ENCODE measurements at places on chromosomes 12 and 14.

GRCh38 chr14:102195446-102195845 is 55.7 kb downstream of the WDR20 start:
- no peak for DNase-seq

- no peak for DNase-seq
These were observed 58.8 kb upstream of the NUDT4 start for GRCh38 chr12:93318720-93319522.

DNA sequence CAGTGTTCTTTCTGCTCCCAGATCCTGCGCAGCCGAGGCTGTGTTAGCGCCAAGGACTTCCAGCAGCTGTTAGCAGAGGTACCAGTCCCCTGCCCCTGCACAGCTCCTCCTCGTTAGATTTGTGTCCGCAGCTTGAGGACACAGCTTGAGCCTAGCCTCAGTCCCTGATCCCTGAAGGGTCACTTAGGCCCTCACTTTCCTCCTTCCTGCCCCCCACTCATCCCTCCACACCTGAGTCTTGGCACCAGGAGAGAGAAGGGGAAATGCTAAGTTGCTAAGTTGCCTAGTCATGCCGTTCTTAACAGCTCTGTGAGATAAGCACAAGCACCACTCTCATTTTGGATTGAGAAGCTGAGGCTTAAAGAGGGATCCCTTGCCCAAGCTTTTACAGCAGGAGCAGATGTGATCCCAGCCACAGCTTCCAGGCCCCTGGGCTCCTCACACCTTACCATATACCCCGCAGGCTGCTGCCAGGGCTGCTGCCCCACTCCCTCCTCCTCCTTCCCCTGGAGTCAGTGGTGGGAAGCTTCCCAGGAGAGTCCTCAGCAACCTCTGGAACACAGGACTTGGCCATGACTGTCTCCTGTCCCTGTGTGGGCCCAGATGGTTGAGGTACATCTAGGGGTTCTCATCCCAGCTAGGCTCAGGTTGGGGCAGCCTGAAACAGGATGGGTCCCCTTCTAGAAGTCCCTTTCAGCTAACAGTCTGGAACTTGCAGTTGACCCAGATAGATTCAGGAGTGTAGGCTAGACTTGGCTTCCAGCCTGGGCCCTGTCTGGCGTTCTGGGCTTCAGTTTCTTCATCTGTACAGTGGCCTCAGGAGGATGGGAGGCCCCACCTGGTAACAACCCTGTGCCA is 975 bp downstream of the OGFOD2 start:
- no peak for DNase-seq

GRCh38 chr12:27979145-27979544 is 6.6 kb upstream of the PTHLH start:
- DNase-seq, result no peak

DNA sequence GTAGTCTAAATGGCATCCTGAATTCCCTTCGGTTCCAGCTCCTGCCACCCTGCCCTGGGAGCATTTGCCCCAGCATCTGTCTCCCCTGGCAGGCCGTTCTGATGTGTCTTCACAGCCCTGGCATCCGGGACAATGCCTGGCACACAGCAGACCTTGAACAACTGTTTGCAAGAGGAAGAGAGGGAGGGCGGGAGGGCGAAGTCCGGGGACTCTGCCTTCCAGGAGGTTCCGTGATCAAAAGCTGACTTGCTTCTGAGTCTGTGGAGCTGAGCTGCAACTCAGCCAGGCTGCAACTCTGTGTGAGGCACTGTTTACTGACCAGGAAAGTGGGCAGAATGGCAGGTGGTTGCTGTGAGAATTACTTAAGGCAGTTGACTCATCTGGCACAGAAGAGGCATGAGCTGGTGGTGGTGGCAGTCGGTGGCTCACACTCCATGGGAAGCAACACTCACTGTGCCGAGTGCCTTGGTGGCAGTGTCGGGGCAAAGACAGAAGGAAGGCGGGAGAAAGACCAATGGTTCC is 61.1 kb upstream of the DLK1 start:
- no peak for DNase-seq

GRCh38 chr14:51147183-51147582 is 52.3 kb upstream of the TRIM9 start:
- peak; percentile 55 for DNase-seq

- no peak for DNase-seq
These were observed 135.6 kb upstream of the HIF1A start for GRCh38 chr14:61559641-61560201.

GRCh38 chr12:64814432-64814831 is 10.0 kb upstream of the TBC1D30 start:
- no peak for DNase-seq

DNA sequence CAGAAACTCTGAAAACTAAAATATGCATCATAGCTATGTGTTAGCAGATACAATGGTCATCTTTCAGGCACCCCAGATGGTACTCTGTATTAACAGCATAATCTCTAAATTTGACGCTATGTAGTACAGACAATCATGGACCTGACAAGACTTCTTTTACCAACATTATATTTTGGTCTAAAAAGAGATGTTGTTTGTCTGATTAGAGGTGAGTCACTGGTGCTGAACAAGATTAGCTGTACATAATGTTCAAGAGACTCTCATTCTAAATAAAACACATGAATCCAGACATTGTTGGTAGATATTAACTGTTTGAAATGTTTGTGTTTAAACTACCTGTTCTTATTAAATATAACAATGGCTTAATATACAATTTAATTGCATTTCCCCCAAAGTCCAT is 146.4 kb upstream of the LMNTD1 start:
- DNase-seq, result peak; percentile 56

GRCh38 chr14:78491048-78491447 is 320.9 kb downstream of the NRXN3 start:
- DNase-seq, result no peak

DNA sequence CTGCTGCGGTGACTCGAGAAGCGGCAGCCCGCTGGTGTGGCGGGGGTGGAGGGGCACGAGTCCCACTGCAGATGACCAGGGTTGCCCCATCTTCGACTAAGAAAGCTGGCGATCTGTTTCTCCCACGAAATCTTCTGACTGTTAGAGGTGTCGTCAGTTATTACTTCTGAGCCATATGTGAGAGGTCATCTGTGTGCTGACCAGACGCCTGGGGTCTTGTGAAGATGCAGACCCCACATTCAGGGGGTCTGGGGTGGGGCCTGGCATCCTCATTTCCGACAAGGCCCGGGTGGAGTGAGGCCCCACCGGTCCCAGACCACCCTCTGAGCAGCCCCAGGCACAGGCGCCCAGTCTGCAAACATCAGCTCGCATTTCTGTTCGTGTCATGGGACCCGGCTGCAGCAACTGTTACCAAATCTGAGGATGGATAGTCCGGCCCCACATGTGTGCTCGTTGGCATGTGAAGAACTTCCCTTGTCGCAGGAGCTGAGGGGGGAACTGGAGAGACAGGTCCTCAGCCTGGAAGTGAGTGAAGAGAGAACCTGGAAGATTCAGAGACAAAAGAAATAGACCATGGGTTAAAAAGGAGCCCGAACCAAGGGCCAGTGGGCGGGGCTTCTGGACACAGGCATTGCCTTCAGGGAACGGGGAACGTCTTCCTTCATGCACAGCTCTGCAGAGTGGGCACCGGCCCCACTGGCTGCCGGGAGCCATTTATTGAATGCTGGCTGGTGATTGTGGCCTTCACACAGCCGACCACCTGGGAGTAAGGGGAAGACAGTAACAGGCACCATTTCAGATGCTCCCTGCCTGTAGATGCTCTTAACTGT is 135.2 kb downstream of the ADGRD1 start:
- no peak for DNase-seq

DNA sequence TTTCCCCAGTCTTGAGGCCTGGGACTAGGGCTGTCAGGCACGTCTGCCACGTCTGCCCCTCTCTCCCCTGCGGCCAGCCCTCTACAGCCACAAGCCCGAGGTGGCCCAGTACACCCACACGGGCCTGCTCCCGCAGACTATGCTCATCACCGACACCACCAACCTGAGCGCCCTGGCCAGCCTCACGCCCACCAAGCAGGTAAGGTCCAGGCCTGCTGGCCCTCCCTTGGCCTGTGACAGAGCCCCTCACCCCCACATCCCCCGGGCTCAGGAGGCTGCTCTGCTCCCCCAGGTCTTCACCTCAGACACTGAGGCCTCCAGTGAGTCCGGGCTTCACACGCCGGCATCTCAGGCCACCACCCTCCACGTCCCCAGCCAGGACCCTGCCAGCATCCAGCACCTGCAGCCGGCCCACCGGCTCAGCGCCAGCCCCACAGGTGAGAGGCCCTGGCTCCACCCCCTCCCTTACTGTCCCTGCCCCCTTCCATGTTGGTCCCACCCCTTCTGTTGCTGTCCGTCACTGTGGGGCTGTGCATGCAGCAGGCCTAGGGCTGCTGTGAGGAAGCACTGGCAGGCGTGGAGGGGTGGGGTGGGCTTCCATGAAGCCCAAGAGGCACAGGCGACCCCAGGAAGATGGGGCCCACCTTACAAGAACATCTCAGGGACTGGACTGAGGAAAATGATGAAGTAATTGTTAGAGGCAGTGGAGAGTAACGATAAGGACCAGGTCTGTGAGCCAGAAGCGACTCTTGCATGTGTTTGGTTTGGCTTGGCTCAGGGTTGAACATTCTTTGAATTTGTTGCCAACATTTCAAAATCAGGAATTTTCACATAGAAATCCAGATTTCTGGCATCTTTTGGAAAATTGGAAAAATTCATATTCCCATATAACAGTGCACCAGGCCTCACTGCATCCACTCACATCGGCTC is 16.8 kb downstream of the C12orf43 start:
- peak; percentile 69 for DNase-seq

DNA sequence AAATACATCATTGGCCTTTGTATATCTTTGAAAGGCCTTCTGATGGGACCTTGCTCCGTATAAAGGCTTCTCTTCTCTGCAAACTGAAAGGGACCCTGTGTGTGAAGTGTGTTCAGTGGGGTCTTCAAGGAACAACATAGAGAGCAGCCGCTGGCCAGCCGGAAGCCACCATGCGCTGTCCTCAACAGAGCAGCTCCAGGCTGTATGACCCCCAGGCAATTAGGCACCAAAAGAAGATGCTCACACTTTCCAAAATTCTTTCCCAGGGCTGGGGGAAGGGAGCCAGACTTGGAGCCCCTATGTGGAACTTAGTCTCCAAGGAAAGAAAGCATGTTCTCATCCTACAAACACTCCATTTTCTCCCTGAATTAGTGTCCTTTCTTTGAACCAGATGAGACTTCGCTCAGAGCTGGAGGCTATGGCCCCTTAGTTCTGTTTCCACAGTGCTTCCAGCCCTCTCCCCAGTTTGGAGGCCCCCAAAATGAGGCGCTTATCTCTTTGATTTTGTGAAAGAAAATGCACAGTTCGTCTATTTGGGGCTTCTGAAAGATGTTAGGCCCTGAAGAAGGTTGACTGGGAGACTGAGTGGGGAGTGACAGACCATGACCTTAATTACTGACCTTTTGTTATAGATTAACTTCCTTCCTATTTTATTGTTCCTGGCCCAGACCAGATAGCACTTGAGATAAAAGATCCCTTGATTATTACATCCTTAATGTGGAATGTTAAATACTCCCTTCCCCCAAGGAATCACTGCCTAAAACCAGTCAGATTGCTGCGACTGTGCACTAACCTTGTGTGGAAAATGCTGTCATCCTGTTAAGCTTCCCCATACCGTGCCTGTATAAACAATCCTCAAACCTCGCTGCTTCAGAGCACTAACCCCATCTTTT is 128.3 kb upstream of the FGD4 start:
- DNase-seq, result peak; percentile 33

GRCh38 chr14:21974741-21975140 is 301.1 kb upstream of the OR4E1 start:
- no peak for DNase-seq

- DNase-seq, result no peak
These were observed 27.9 kb downstream of the MOAP1 start for GRCh38 chr14:93156693-93157369.

Measured in fibroblast of pulmonary artery (primary cell).